ENCODE measurements at places on chromosomes 11 and 22.
A peak's percentile ranks its signal among the peaks of the same experiment; 100 is the strongest.

DNA sequence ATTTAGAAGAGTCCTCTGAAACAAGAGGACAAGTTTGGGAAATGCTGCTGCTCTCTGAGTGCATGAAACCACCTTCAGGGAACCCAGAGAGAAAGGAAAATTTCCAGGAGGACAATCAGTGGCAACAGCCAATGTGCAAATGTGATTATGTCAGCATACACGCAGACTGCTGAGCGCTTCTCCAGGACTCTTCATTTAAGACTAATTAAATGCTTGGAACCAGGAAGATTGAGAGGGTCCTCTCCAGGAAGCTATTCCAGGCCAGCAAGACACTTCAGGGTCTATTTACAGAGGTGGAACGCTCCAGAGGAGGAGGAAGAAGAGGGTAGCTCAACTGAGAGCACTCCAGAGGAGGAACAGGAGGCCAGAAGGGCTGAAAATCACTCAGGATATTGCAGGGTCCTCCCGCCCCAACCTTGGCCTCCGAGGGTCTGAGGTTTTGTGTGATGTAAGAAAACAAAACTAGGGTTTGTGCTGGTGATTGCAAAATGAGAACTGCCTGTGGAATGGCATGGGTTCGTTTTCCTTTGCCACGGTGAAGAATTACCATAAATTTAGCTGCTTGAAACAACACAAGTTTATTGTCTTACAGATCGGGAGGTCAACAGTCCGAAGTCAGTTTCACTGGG is 14.1 kb upstream of the HTR3A start:
- DNase-seq: no peak

- DNase-seq: no peak
Measured at GRCh38 chr11:106872246-106872645, 146.0 kb downstream of the GUCY1A2 start.

DNA sequence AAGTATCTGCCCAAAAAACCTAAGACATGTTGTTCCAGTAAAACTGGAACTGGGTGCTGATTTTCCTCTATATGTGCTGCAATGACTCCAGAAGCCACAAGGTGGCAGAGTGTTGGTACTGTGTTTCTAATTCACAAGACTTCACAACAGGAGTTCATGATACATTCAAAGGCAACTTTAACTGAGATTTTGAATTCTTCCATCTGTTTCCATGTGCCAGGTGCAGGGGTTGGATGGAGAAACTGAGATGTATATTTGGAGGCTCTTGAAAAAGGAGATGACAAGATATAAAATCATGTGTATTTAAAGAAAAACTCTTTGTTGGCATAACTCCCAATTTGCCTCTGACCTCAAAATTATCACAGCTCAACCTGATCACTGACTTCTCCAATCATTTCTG is 1098.6 kb upstream of the CCDC90B start:
- DNase-seq: peak; percentile 1

DNA sequence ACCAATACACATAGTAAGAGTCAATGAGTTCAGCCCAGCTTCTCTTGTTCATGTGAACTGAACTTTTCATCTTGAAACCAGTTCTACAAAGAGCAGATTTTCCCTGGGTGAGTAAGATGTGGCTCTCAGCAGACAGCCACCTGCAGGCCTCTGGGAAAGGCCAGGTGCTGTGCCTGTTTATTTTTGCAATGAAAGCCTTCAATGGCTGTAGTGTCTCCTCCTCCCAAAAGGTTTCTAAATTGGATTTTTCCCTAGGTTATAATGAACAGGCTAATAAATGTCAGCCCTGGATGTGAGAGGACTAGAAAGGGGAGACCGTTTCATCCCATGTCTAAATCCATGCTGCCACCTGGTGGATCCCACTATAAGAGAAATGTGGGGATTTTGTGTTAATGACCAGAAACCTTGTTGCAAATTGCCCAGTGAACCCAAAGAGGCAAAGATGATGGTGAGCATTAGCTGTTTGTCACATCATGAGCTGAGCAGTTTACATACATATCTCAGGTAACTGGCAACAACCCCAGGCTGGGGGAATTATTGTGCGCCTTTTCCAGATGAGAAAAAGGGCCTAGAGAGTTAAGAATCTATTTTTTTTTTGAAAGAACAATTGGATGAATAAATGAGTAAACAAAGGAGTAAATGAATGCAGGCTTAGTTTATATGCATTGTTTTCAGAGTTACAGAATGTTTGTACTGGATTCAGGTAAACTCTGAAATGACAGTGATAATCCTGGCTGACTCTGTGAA is 12.7 kb downstream of the C11orf91 start:
- DNase-seq: peak; percentile 15

DNA sequence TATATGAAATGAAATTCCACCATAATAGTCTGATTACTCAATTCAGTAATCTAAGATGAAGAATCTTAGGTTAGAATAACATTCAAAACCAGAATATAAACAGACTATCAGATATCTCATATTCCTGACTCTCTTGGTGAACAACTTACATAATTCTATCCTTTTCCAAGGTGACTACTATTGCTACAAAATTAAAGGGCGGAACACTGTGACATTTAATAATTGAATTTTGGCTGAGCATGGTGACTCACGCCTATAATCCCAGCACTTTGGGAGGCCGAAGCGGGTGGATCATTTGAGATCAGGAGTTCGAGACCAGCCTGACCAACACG is 34.4 kb downstream of the RDX start:
- DNase-seq: no peak

- no peak for DNase-seq
Measured at GRCh38 chr11:74695705-74696280, 35.4 kb downstream of the CHRDL2 start.

DNA sequence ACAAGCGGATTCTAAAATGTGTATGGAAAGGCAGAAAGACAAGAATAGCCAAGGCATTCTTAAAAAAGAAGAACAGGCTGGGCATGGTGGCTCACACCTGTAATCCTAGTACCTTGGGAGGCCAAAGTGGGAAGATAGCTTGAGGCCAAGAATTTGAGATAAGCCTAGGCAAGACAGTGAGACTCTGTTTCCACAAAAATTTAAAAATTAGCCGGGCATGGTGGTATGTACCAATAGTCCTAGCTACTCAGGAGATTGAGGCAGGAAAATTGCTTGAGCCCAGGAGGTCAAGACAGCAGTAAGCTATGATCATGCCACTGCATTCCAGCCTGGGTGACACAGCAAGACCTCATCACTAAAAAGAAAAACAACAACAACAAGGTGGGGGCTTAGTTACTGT is 46.0 kb upstream of the PPP2R1B start:
- DNase-seq: no peak

DNA sequence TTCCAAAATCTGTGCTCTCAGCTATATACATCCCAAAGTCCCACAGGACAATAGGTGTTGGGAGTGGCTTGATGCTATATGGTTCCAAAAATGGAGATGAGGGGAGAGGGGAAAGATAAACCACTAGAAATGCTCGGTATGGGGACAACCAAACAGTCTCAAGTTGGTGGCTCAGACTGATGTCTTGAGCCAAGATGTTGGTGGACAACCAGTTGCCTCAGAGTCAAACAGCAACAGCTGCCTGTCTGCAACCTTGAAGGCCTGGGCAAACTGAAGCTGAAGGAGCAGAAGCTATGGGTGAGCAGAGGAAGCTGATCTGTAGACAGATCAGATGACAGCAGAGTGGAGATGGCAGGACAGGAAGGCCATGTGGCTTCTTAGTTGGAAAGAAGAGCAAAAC is 4.0 kb downstream of the RRP8 start:
- no peak for DNase-seq

GRCh38 chr22:46106279-46107022 is 43.9 kb upstream of the PPARA start:
- no peak for DNase-seq

GRCh38 chr11:95324826-95325225 is 93.8 kb upstream of the SESN3 start:
- DNase-seq: no peak

GRCh38 chr11:120527111-120527761 is 15.7 kb downstream of the GRIK4 start:
- DNase-seq: no peak

DNA sequence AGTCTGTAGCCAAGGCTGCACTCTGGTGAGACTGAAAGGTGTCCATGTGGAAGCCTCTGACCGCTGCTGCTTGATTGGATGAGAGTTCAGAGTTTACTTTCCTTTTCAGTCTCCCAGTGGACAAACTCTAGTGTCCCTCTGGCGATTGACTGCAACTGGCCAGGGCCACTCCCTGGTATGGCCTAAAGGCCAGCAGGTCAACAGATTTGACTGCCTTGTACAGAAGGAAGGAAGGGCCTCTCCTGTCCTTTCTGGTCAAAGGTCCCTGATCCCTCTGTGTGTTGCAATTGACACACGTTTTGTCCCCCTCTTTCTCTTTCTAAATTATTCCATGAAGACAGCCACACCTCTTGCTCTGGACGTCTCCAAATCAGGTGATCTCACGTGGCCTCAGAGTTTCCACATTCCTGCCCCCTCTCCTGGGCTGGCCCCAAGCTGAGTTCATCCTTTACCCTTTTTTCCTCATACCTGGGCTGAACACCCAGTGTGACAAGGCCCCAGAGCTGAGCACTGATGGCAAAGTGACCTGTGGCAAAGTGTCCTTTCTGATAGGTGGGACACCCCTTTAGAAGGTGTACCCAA is 18.7 kb upstream of the FBLN1 start:
- DNase-seq: no peak

- DNase-seq: no peak
Measured at GRCh38 chr11:123378096-123378495, 52.0 kb upstream of the GRAMD1B start.

DNA sequence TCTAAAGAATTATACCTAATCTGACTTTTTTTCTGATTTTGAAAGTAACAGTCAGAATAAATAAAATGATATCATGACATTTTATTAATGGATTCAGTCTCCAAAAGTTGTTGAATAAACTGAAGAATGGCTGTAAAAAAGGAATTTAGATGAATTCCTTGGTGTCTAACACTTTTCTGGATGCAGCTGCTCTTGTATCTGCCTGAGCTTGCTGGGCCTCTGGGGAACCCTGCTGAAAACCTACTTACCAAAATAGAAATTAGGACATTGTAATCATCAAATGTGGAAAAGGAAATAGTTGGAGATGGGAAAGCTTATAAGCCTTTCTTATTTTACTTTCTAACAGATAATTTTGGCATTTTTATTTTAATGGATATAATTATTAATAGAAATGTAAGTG is 315.7 kb upstream of the ANO5 start:
- DNase-seq: no peak

DNA sequence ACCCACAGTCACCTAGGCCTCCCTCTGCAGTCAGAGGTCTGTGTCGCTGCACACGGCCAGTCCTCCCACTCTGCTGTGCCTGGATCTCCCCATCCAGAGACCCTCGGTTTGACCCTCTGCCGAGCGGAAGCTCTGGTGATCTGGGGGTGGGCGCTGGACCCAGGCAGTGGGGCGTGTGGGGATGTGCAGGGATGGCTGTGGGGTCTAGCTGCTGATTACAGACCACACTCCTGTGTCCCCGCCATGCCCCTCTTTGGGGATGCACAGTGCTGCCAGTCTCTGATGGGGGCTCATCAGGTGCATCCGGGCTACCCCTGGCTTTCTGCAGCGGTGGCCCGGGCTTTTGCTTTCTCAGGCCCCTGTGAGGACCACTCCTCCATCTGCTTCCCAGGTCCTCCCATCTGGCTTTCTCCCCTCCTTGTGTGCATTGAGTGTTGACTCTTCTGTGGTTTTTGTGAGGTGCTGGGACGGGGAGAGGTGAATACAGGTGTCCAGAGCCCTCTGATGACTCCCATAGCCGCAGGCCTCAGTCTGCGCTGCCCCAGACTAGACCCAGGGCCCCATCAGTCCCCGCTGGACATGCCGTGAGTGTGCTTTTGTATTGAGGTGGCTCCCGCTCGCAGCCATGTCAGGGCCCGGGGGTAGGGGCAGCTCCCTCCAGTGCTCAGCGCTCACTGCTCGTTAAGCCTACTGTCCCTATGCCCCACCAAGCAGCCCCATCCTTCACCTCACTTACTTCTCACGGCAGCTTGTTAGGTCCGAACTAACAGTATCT is 251.6 kb downstream of the TBC1D22A start:
- no peak for DNase-seq

GRCh38 chr11:10255388-10256125 is 38.5 kb downstream of the SBF2 start:
- no peak for DNase-seq

- no peak for DNase-seq
Measured at GRCh38 chr22:23124611-23125511, 16.9 kb downstream of the RSPH14 start.

DNA sequence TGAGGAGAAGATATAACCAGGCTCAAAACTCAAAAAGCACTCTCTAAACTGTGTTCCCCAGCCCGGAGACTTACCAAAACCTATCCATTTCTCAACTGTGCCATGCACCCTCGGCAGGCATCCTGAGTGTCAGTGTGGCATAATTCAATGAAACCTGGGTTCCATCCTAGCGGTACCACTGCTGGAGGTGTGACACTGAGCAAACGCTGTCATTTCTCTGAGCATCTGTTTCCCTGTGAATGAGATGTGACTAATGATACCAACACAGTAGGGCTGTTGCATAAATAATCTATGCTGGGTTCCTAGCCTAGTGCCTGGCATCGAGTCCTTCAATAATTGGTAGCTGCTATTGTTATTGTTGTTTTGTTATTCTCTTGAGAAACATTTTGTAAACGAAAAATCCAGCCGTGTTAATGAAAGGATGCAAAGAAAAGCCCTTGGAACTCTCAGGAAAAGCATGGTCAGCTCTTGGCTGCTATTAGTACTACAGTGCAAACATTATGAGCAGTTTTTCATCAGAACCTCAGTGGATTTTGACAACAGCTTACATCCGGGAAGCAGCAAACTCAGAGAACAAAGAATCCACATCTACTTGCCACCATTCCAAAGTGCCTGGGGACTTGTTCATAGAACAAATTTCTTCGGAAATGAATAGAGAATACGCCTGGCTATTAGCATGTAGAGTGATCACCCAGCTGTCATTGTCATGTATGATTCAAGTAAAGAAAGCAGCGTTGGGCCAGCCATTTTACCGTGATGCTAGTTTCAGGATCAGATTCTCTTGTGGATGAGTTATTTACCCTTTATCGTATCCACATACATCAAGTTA is 53.7 kb downstream of the TECTA start:
- no peak for DNase-seq

- DNase-seq: no peak
Measured at GRCh38 chr22:37430941-37431340, 3.7 kb upstream of the ELFN2 start.

GRCh38 chr11:128271401-128271800 is 316.0 kb downstream of the ETS1 start:
- DNase-seq: no peak

- DNase-seq: no peak
Measured at GRCh38 chr11:93236741-93237675, 39.2 kb upstream of the SLC36A4 start.

GRCh38 chr11:78708388-78708787 is 133.7 kb upstream of the NARS2 start:
- no peak for DNase-seq

GRCh38 chr22:50432131-50432876 is 42.5 kb downstream of the SBF1 start:
- no peak for DNase-seq

- no peak for DNase-seq
Measured at GRCh38 chr11:46247659-46248058, 29.8 kb upstream of the CREB3L1 start.
